ENCODE measurements at places on chromosomes 7 and 10.

DNA sequence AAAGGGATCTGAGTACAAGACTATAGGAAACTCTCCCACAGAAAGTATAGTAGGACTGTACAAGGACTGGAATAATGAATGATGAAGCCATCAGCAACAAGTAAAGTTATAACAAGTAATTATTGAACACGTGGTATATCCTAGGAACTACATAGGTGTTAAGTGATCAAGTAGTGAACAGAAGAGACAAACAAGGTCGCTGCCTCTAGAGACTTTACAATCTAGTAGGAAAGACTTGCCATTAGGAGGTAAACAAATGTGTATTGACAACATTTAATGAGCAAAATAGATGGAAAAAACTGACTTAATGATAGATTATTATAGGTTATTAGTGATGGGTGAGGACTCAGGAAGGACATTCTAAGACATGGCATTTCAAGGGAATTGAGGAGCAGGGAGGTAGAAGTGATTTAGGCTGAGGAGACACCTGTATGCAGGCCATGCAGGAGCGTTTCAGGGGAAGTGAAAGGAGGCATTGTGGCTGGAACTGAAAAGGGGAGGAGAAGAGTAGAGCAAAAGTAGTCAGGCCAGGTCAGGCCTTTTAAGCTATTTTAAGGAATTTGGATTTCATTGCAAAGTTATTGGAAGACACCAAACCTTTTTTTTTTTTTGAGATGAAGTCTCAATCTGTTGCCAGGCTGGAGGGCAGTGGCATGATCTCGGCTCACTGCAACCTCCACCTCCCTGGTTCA is 8.5 kb upstream of the GLCCI1 start:
- DNase-seq = no peak

GRCh38 chr10:133059093-133059470 is 28.6 kb upstream of the ADGRA1 start:
- DNase-seq = no peak

DNA sequence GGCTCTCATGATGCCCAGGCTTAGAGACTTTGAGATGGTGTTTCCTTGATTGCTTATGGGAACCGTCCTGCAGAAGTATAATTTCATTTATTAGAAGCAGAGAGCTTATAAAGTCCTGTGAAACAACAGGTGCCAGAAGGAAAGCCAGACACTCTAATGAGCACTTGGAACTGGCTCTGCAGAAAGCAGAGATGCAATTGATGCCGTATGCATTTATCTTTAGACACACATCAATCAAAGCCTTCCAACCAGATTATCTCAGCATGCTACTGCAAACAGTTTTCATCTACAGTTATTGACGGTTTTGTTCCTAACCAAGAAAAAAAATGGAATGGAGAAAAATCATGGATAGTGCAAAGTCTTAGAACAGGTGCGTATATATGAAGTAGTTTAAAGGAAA is 371.7 kb upstream of the PRKCQ start:
- no peak for DNase-seq

DNA sequence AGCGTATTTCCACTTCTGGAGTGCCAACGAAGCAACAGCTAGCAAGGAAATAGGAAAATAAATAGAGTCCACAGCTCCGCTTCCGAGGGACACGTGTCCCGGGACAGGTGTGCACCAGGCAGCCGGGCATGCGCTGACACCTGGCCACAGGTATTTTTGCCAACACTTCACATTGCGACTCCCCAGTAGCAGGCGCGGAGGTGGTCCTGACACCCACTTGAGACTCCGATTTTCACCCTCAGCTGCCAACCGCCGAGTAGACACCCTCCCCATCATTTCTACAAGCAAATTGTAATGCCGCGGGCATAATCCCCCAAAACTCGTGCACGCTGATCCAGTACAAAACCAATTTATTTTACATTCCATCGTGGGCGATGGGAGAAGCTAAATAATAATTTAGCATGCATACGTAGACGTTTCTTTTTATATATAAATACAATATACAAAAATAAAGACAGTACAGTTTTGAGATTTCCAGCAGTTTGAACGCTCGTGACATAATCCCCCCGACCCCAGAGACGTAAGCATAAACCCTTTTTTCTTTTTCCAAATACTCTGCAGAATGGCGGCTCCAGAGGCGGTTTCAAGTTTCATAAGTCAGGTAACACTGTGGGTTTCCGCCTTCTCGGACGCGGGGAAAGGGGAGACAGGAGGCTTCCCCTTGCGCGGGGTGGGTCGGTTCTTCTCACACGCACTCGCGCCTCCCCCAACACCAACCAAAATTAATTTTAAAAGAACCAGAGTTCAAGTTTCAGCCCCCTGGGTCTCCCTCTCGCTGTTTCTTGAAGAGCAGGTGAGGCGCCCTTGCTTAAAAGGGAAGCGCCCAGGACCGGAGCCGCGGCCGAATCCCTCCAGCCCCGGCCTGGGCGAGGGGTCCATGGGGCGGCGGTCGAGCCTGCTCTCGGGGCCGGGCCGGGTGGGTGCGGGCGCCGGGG is 5.7 kb downstream of the MNX1 start:
- DNase-seq = no peak

GRCh38 chr7:27799212-27799611 is 59.2 kb downstream of the TAX1BP1 start:
- DNase-seq = no peak

DNA sequence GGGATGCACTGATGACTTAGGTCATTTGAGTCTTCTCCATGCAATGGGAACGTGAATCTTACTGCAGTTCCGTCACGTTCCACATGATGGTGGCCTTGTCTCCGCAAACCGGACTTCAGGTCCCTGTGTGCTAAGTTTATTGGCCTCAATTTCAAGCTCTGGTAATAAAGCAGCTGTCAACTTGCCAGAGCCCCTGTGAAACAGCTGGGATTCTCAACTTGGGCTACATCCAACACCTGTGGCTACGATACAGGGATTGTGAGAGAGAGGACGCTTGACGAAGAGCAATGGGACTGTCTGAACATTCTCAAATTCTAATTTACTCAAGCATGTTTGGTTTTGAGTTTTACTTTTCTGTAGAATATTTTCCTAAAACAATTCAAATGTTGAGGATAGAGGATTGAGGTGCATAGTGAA is 174.2 kb downstream of the PTN start:
- peak; percentile 79 for DNase-seq

DNA sequence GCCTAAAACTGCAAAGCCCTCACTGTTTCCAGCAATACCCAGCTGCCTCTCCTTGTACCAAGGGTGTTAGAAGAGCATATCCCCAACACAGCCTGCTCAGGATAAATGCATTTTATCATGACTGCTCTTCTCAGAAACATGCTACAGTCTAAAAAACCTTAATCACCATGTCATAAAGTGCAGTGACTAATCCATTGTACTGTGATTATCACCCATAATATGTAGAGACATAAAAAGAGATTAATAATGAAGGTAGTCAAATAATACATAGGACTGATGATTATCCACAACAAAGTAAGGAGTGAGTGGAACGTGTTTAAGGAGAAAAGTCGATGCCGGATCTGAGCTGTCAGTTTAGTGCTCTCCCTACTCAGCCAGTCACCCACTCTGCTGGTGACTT is 12.2 kb upstream of the WDR11 start:
- no peak for DNase-seq

DNA sequence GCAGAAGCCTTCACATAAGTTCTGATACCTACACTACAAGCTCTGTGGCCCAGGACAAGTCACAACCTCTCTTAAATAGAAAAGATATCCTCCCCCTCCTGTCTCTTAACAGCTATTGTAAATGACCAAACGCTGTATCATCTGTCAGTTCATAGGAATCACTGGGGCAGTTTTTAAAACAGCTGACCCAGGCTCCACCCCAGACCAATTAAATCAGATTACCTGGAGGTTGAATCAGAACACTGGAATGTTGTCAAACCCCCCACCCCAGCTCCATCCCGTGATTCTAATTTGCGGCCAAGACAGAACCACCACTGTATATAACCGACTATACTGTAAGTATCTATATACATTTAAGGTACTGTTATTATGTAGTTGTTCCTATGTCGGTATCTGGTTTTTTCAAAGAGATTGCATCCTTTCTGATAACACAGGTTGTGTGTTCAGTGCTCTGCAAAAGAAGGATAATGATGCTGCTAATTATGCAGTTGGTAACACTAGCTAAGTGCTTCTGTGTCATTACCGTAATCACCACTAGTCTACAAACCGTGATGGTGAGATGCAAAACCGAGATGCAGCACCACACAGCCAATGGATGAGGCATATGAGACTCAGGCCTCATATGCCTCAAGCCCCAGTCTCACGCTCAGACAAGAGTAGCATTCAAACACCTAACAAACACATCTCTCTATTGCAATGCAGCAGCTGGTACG is 47.4 kb downstream of the TNS3 start:
- DNase-seq = no peak

- no peak for DNase-seq
Observed at GRCh38 chr10:21808550-21808949, 195.0 kb downstream of the DNAJC1 start.

- no peak for DNase-seq
Observed at GRCh38 chr7:91657483-91658071, 222.9 kb downstream of the MTERF1 start.

DNA sequence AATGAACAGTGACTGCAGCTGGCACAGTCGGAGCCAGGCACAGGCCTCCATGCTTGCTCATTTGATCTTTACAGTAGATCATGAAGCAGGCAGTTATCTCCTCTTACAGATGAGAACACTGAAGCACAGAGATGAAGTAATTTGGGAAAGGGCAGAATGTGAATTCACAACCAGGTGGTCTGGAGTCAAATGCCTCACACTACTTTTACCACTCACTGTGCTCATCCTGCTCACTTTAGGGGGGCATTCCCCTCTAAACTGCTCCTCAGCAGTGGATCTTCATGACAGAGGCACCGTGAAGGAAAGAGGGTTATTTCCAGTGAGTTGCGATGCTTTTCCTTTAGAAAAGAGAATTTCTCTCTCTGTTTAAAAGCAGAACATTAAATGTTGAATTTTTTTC is 15.1 kb downstream of the SNX10 start:
- DNase-seq = no peak

- no peak for DNase-seq
Observed at GRCh38 chr7:98049034-98049433, 57.6 kb upstream of the LMTK2 start.

DNA sequence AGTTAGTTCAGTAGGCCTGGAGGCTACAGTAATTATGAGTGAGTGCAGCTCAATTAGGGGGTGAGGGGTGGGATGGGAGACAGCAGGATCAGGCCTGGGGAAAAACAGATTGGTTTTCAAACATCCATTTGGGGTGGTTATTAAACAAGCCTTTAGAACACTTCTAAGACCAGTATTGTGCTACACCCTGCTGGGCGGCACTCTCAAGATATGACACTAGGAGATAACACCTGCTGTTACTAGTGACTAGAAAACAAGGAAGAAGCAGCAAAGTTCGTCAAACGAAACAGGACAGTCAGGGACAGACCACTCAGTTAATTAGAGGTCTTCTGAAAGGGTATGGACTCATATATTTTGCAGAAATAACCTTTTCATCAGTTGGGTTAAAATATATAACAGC is 353.6 kb downstream of the PTEN start:
- DNase-seq = no peak

DNA sequence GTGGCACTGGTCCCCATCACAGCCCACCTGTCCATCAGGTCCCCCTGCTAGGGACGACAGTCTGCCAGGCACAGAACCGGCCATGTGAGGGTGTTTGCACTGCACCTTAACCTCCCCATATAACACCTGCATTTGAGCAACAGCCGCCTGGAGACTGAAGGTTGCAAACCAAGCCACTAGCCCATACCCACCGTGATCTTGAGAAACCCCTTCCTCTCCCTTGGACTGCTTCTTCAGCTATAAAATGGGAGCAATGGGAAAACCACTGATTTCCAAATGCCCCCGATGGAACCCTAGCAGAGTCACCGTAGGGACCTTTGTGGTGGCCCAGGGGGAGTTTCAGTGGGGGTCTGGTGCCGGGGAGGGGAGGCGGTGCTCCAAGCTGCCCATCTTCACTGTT is 120.1 kb downstream of the NPTX2 start:
- DNase-seq = no peak

DNA sequence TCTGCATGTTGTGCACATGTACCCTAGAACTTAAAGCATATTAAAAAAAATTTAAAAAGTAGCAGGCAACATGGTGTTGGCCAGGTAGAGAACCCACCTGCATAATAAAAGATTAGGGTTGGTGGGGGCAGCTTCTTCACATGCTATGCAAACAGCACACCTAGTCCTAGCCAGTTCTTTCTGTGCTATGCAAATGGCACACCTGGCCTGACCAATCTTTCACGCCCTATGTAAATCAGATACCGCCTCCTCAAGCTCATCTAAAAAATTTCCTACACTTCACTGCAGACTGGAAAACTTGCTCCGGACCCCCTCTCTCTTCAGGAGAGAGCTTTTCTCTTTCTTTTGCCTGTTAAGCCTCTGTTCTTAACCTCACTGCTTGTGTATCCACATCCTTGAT is 14.5 kb upstream of the PIP start:
- no peak for DNase-seq

- no peak for DNase-seq
Observed at GRCh38 chr7:43616977-43617376, 34.1 kb downstream of the STK17A start.

DNA sequence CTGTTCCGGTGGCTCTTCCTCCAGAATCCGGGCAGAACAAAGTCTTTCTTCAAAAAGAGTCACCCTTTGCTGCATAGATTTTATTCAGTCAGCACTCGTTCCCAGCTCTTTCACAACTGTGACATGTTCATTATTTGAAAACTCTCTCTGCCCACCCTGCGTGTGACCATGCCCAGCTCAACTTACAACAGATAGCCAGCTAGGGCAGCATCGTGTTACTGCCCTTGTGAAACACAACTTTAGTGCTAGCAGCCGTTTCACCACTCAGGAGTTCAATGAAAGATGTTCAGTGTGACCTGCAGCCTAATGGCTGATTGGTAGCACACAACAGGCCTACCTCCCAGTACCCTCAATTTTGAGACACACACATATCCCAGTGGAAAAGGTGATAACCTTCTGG is 57.9 kb downstream of the ZNF438 start:
- no peak for DNase-seq

GRCh38 chr10:122263971-122264370 is 7.1 kb upstream of the BTBD16 start:
- no peak for DNase-seq

DNA sequence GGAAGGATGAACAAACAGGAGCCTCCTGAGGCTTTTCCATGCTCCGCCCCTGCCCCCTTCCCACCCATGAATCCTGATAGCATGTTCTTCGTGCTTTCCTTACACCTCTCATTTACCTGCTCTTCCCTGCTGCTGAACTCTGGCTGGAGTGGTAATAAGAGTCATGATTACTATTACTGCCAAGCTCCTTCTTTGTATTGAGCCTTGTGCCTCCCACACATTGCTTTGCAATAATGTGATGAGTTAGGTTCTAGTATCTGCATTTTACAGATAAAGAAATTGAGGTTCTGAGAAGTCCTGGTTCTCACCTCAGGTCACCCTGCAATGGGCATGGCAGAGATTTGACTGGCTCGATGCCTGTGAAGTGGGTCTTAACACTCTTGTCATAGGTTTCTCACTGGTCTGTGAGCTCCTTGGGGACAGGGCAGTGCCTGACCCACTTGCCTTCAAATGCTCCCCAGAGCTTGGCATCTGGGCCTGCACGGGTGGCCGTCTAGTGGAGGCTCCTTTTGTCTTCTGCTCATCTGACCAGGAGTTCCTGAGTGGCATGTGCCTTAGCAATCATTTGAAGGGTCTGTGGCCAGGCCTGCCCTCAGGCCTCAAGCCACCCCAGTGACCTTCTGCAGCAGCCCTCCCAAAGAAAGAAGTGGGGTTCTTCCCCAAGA is 309.2 kb upstream of the ZMIZ1 start:
- no peak for DNase-seq
